Activated gamma-delta T cell treated with Interleukin-2 at 50 U/mL for 16 hours (primary cell): ENCODE measurements at places on chromosomes 5 and 9.

GRCh38 chr9:110148384-110148783, 59.6 kb downstream of the C9orf152 start:
- peak; percentile 27 for DNase-seq

- DNase-seq = no peak
These were observed 752 bp upstream of the GLRX start for GRCh38 chr5:95823218-95823737.

DNA sequence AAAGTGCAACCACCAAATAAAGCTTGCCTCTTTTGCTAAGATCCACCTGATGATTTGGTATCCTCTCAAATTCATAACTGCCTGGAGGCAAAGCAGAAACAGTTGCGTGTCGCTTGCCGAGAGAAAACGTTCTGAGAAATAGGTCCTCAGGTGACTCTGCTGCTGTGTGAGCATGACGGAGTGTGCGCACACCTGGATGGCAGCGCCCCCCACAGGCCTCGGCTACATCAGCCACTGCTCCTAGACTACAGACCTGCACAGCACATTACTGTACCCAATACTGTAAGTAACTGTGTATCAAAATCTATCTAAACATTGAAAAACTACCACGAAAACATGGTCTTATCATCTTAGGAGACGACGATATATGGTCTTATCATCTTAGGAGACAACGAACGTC, 87.4 kb downstream of the CAMSAP1 start:
- DNase-seq = no peak

DNA sequence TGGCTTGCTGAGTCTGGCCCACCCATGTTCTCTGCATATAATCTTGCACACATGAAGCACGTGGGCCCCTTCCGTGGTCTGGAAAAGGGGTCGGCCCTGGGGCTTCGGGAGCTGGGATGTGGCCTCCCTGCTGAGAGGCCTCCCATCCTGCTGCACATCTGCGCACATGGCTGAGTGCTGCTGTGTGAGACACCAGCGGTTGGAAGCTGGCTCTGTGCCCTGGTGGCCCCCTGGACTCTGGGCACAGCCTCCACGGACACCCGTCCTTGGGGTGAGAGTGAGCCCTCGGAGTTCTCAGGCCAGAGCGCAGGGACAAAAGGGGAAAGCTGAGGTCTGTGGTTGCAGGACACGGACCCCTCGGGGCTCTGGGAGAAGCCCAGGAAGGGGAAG, 115.8 kb downstream of the RXRA start:
- no peak for DNase-seq

GRCh38 chr9:3858961-3859360, 333.2 kb upstream of the RFX3 start:
- DNase-seq = no peak

GRCh38 chr9:69204326-69204725, 30.2 kb downstream of the TJP2 start:
- DNase-seq = no peak

GRCh38 chr5:95027151-95027721, 257.7 kb downstream of the MCTP1 start:
- no peak for DNase-seq

- no peak for DNase-seq
These were observed 170.3 kb downstream of the MARCHF11 start for GRCh38 chr5:16009256-16009655.

- DNase-seq = no peak
These were observed 88.4 kb upstream of the HSPA9 start for GRCh38 chr5:138663561-138663960.
